ENCODE measurements at places on chromosomes 12 and 14.

GRCh38 chr12:570435-570920 lies 92.8 kb downstream of the NINJ2 start:
- peak; percentile 89 for DNase-seq

DNA sequence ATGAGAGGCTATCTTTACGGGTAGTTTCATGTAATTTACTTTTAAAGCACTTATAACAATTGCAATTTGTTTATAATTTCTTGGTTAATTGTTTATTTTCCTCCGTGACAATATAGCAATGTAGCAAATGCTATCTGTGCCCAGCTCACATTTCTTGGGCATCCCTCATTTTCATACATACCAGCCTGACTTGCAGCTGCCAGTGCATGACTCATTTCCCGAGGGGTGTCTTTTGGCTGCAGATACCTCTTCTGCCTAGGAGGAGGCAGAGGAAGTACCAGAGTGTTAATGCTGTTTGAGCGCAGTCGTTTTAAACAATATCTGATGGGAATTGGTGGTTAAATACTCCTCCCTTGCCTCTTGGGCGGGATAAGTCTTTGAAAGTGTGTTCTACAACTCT lies 104.2 kb upstream of the ABCD2 start:
- peak; percentile 51 for DNase-seq

DNA sequence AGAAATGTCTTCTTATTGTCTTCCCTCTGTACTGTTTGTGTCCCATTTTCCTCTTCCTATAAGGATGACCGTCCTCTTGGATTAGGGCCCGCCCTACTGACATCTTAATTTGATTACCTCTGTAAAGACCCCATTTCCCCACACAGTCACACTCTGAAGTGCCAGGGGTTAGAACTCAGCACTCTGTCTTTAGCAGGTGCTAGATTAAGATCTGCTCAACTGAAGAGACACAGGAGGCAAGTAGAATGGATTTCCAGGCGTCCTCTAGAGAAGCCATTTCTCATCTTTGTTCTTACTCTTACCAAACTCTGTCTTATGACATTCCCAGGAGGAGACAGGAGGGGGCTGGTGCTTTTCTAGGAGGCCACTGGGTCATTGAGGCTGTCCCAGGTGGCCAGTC lies 50.8 kb downstream of the VCPKMT start:
- no peak for DNase-seq

GRCh38 chr12:53049571-53050318 lies at the start of gene TNS2:
Gene TNS2, plus strand, starts transcription at chr12:53050065. Its CDS starts 121 bp downstream, at chr12:53050186.
- DNase-seq = peak; percentile 68

DNA sequence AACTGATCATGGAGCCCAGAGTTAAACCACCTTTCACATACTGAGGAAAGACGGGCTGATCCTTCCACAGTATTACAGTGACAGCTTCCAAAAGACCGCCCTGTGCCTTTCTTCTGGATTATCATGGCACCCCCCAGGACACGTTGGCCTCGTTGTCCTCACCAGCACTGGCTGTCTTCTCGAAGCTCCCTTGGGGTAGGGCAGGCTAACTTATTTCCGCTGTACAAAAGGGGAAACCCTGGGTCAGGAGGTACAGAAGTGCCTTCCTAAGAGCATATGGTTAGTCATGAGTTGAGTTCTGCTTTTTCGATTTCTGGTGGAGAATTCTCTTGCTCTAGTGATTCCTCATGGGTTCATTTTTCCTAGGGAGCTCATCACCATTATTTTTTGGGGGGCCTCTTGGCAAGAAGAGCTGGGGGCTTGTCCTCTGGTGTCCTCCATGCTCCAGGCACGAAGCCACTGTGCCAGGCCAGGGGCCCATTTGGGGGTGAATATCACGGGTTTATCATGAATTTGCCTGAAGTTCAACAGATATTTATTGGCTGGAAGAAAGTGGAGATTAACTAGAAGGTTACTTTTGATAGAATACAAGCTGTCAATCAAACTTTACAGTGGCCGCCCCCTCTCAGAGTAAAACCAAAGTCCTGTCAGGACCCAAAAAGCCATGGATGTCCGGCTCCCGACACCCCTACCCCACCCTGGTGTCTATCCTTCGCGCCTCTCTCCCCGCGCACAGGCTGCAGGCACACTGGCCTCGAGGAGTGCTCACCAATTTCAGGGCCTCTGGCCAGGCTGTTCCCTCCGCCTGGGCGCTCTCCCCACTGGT lies 8.8 kb upstream of the TRAF3 start:
- DNase-seq = no peak

DNA sequence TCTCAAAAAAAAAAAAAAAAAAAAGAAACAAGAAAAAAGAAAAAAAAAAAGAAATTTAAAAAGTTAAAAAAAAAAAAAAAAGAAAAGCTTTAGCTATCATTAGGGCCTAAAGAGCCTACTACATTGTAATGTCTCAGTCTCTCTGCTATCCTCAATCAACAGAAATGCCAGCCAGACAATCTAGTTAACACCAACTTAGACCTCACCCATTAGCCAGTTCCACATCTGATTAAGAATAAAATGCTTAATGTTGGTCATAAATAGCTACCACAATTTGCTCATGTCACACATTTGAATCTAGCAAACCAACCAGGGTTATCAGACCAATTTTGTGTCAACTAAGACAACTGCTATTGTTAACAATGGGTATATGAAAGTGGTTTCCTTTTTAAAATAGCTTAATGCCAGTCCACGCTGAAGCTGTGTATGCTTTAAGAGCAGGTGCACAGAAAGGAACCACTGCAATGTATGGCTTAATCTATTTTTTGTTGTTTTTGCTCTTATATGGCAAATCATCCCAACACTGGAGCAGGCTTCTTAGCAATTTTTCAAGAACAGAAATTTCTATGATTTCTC lies 45.5 kb upstream of the SELPLG start:
- DNase-seq = no peak

- DNase-seq = peak; percentile 96
Measured at GRCh38 chr14:75879031-75879430, 102.8 kb downstream of the TGFB3 start.

DNA sequence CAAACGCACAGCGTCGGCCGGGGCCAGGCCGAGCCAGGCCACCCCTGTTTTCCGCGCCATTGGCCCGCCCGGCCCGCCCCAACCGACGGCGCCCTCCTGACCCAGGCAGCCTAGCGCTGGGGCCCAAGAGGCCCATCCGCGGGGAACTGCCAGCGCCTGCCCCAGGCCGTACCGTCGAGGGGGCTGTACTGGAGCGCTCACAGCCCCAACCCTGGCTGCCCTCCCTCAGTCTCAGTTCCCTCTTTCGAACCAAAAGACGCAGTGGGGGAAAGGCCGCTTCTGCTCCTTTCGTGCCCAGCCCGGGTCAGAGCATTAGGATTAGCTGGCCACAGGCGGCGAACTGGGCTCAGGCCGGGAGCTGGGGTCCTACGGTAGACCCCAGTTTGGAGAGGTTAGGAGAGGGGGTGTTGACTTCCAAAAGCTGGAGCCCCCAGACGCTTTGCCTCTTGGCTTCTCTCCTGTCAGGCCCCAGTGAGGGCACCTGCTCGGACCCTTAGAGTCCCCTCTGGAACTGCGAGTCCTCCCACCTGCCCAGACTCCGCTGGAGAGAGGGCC lies 1.9 kb downstream of the NKX2-1 start:
- no peak for DNase-seq

GRCh38 chr12:49019120-49019430 lies 499 bp upstream of the PRKAG1 start:
- no peak for DNase-seq

GRCh38 chr14:100330388-100330931 lies 7.3 kb downstream of the SLC25A47 start:
- DNase-seq = no peak

DNA sequence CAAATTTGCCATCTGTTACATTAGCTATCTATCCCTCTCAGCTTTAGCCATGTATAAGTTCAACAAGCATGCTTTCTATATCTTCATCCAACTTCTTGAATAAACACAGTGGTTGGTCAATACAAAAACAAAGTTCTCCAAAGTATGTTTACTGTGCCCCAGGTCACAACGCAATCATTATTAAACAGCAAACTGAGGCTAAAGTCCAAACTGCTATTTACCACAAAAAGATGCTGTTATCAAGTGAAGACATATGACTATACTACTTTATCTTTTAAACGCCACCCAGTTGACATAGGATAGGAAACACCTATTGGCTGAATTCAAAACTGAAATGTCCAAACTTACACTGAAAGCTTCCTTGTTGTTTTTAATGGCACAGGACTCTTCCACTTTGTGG lies 11.7 kb downstream of the ZCCHC8 start:
- DNase-seq = no peak

DNA sequence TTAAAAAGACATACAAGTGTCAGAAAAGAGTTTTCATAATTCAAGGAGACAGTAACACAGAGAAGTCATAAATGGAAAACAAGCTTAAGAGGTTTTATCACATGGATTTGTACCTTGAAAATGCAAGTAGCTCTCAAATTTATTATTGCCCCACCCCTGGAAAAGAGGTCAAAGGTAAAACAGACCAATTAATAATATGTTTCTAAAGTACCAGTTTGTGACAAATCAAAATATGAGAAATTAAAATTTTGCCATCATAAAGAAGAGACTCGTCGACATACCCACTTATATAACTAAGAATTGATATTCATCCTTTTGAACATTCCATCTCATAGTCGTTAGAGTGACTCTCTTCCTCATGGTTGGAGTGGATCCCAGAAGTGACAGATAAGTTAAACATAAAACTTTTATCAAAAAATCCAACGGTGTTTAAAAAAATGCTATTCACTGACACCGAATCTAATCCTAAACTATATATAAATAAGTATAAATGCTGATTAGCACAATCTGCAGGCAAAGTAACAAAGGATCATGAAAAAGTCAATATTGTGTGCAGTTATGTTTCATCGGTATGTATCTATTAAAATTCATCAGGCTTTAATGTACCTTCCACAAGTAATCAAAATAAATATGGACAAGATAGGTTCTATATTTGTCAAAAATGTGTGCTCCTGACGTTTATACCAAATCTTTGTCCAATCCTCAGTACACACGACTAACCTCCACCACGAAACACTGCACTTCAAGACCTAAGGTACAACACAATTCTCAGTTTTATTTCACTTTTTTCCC lies 2.3 kb downstream of the CORO1C start:
- peak; percentile 46 for DNase-seq

- DNase-seq = no peak
Measured at GRCh38 chr12:56230432-56231183, 757 bp downstream of the SLC39A5 start.
